K562 (cell line): ENCODE measurements at places on chromosomes 16 and 17. TPM values are rescaled to one million over a fixed set of nuclear protein-coding genes. Genes with fewer than 3 reads are reported as not detected.

Gene ITGAD
- total RNA-seq, result not detected in 2 replicates

- no peaks in the 10 kb centered on the region; the same call in 2 of the 3 replicates for H3K36me3 ChIP-seq
- peaks cover 57% of the 10 kb centered on the region for H3K4me1 ChIP-seq
- peak overlapping the region; percentile 75 for H3K27ac ChIP-seq
- H3K4me3 ChIP-seq, result no peak overlapping the region
Observed at GRCh38 chr16:85321509-85322271, 209.4 kb upstream of the CIBAR2 start.

- H3K27me3 ChIP-seq, result no peaks in the 10 kb centered on the region
- H3K4me1 ChIP-seq, result no peaks in the 10 kb centered on the region
- no peak overlapping the region for H3K4me3 ChIP-seq
- no peaks in the 10 kb centered on the region for H3K36me3 ChIP-seq
- no peak overlapping the region for H3K27ac ChIP-seq
Observed at GRCh38 chr16:76696876-76697275, 419.7 kb downstream of the CNTNAP4 start.

DNA sequence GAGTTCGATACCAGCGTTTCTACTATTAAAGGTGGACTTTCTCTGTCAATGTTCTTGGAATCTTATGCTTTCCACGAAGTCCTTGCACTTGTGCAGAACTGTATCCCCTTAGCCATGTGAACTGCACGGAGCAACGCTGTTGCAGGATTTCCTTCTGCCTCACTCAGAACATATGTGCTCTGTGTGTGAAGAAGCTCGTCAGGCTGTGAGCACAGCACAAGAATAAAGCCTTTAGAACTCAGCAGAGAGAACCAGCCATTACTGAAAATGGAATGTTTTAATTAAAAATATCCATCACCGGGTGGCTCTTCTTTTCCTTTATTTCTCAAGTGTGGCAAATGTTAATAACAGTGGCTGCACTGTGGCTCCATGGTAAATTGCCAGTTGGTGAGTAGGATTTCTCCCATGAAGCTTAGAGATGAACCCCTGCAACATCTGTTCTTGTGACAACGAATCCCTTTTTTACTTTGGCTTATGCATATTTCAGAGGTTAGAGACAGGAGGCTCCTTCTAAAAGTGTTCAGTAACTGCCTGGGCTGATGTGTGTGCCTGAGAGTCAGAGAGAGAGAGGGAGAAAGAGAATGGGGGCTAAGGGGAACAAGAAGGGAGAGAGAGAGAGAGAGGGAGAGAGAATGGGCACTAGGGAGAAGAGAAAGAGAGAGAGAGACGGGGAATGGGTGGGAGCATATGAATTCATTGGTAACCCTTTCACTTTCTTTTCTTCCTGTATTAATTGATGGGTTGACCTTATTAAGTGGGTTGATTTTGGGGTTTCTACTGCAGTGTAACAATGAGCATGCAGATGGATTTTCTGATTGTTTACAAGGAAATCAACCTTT lies 50.0 kb downstream of the RPTOR start:
- peaks cover 6% of the 10 kb centered on the region; the same call in 1 of the 2 replicates for H3K4me1 ChIP-seq
- no peak for DNase-seq
- H3K27ac ChIP-seq, result no peak overlapping the region
- H3K4me3 ChIP-seq, result no peak overlapping the region
- H3K36me3 ChIP-seq, result no peaks in the 10 kb centered on the region
- H3K27me3 ChIP-seq, result no peaks in the 10 kb centered on the region
